ENCODE measurements at places on chromosomes 2 and 18. TPM values are rescaled to one million over a fixed set of nuclear protein-coding genes. Genes with fewer than 3 reads are reported as not detected.

DNA sequence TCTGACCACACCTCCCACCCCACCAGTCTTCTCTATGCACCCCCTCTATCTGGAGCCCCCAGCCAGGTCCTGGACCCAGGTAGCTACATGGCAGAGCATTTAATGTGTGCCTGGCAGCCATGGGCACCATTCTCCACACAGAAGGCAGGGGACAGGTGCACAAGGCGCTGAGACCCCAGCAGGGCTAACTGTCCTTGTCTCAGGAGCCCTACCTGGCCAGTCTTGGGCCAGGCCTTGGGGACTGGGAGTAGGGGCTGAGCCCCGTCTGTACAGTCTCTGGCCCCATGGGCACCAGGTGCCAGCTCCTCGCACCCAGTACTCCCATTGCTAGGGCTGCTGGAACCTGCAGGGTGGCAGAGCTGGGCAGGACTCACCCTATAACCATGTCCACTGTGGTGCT is 2.9 kb downstream of the GNLY start:
- H3K27ac ChIP-seq = no peak overlapping the region
- H3K4me3 ChIP-seq = no peak overlapping the region
- H3K4me1 ChIP-seq = peaks cover 6% of the 10 kb centered on the region
- no peaks in the 10 kb centered on the region for H3K27me3 ChIP-seq
- no peaks in the 10 kb centered on the region for H3K36me3 ChIP-seq

GRCh38 chr2:119914266-119914665 is 98.6 kb upstream of the EPB41L5 start:
- H3K27me3 ChIP-seq = no peaks in the 10 kb centered on the region
- H3K36me3 ChIP-seq = 0 out of 2 replicates have a peak, but pooled peaks cover 7% of the 10 kb centered on the region
- no peaks in the 10 kb centered on the region for H3K4me1 ChIP-seq

- H3K4me1 ChIP-seq = no peaks in the 10 kb centered on the region
- no peak for DNase-seq
- H3K36me3 ChIP-seq = no peaks in the 10 kb centered on the region
- no peak overlapping the region for H3K4me3 ChIP-seq
Measured at GRCh38 chr2:187075199-187075635, 226.2 kb upstream of the ZSWIM2 start.

- H3K36me3 ChIP-seq = no peaks in the 10 kb centered on the region
- H3K27me3 ChIP-seq = peaks cover 13% of the 10 kb centered on the region
- H3K4me3 ChIP-seq = no peak overlapping the region
- DNase-seq = no peak
- H3K27ac ChIP-seq = no peak overlapping the region
- no peaks in the 10 kb centered on the region for H3K4me1 ChIP-seq
Measured at GRCh38 chr2:60836491-60836890, 44.9 kb upstream of the REL start.

DNA sequence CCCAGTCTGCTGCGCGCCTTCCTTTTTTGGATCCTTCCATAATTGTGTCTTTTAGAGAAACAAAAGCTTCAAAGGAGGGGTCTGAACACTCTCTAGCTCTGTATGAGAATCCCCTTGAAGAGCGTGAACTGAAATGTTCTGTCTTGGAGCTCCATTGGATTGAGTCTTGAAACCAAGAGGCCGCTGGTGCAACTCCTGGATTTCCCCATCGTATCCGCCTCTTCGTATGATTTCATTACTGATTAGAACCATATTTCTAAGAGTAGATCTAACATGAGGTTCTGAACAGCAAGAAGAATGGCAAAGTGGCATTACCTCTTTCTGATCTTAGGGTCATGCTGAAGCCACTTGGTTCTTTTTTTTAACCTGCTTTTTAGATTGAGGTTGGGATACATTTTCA is 31.4 kb upstream of the NRP2 start:
- H3K27me3 ChIP-seq = no peaks in the 10 kb centered on the region
- no peak overlapping the region for H3K4me3 ChIP-seq
- no peak overlapping the region for H3K27ac ChIP-seq
- peaks cover 12% of the 10 kb centered on the region for H3K4me1 ChIP-seq
- H3K36me3 ChIP-seq = no peaks in the 10 kb centered on the region
- DNase-seq = no peak

DNA sequence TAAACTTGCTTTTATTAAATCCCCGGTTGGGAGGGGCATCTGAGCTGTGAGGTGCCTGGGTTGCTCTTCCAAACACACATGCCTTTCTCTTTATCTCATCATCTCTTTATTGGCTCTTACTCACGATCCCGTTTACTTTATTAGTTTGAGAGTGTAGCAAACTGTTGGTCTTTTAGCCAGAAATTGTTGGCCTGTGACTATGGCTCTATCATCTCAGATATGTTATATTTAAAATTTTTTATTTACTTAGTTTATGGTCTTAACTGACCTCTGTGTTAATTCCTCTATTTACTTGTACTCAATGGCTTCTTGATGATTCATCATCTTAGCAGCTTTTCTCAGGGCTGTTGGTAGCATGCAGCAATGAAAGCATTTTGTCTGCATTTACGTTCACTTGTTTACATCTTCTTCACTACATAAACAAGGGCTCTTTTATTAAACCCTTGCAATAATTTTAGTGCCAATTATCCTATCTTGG is 408.4 kb downstream of the HRH4 start:
- no peaks in the 10 kb centered on the region for H3K27me3 ChIP-seq
- H3K36me3 ChIP-seq = no peaks in the 10 kb centered on the region
- H3K4me3 ChIP-seq = no peak overlapping the region
- H3K4me1 ChIP-seq = no peaks in the 10 kb centered on the region

GRCh38 chr18:62797329-62797728 is 82.0 kb downstream of the PHLPP1 start:
- no peaks in the 10 kb centered on the region for H3K27me3 ChIP-seq
- no peak for DNase-seq
- H3K4me3 ChIP-seq = no peak overlapping the region
- H3K4me1 ChIP-seq = peaks cover 47% of the 10 kb centered on the region

DNA sequence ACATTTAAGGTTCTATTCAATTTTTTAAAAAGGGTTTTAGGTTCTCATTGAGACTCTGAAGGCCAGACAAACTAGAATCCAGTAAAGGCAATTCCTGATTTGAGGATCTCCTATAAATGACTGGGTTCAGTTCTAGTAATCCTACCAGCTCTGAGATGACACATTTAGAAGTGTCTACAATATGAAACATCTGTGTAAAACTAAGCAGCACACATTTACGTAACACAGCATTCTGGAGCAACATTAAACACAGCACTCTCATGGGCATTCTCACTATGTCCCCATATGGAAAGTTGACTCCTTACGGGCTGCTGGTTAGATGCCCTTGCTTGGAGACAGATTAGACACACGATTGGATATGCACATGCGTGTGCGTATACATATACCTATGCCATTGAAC is 114.4 kb downstream of the ZNF385B start:
- no peak for DNase-seq
- H3K4me1 ChIP-seq = no peaks in the 10 kb centered on the region
- H3K27me3 ChIP-seq = no peaks in the 10 kb centered on the region
- no peak overlapping the region for H3K27ac ChIP-seq

GRCh38 chr2:235447210-235447609 is 46.6 kb upstream of the AGAP1 start:
- H3K36me3 ChIP-seq = peaks cover 10% of the 10 kb centered on the region
- H3K27ac ChIP-seq = no peak overlapping the region
- no peaks in the 10 kb centered on the region for H3K27me3 ChIP-seq
- H3K4me1 ChIP-seq = peaks cover 11% of the 10 kb centered on the region
- no peak for DNase-seq

GRCh38 chr18:21359746-21360145 is 117.7 kb downstream of the GREB1L start:
- no peaks in the 10 kb centered on the region for H3K27me3 ChIP-seq
- H3K4me1 ChIP-seq = no peaks in the 10 kb centered on the region
- no peak overlapping the region for H3K4me3 ChIP-seq
- no peak for DNase-seq

DNA sequence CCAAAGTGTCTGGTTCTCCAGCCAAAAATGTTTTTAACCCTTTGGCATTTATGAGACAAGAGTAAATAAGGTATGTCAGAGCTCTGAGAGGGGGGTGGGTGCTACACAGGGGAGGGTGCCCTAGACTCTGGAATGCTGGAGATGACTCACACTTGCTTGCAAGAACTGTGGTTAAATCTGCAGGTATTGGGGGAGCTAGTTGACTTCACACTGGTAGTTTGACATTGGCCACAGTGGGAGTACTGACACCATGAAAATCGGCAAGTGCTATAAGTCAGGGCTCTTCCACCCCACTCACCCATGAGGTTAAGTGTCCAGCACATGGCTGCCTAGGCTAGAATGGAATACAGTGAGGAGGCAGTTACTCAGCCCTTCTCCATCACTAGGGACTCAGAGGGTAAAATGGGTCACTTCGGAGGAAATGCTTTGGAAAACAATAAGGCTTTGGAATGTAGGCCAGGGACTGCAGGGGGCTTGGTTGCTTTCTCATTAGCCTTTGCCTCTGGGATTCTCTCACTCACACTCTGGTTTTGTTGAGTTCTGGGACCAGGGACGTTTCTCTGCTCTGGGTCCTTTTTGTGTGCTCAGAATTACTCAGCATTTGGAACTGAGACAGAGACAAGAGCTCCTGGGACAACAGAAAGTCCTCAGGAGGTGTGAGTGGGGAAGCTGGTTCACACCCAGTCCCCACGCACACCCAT is 91.6 kb downstream of the ACKR3 start:
- DNase-seq = peak; percentile 83
- H3K4me1 ChIP-seq = peaks cover 29% of the 10 kb centered on the region
- peak overlapping the region; percentile 69 for H3K27ac ChIP-seq
- H3K36me3 ChIP-seq = no peaks in the 10 kb centered on the region
- no peak overlapping the region for H3K4me3 ChIP-seq

Gene MAP2
- total RNA-seq = 71.1 TPM

Gene FBXO48
- 1.2 TPM for total RNA-seq

Gene CCDC148
- 1.8 TPM for total RNA-seq
